ENCODE measurements at places on chromosomes 5 and 9.

DNA sequence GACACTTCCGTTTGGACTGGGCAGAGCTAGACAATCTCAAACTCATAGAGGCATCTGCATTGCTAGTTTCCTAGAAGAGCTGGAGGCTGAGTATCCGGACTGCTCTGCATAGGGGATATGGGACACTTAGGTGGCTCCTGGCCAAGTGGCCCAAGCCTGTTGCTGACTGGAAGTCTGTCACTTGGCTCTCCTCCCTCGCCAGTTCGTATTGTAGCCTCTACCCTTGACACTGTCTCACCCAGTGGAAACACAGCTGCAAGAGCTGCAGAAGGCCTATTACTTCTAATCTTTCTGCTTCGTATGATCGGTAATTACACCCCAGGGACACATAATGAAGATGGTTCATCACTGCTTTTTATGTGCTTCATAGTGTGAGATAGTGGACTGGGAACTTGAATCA, 34.7 kb downstream of the ITGA1 start:
- DNase-seq: peak; percentile 83

- no peak for DNase-seq
Measured at GRCh38 chr9:98634685-98635336, 73.9 kb downstream of the GABBR2 start.

- no peak for DNase-seq
Measured at GRCh38 chr5:31553863-31554262, 21.8 kb downstream of the C5orf22 start.

DNA sequence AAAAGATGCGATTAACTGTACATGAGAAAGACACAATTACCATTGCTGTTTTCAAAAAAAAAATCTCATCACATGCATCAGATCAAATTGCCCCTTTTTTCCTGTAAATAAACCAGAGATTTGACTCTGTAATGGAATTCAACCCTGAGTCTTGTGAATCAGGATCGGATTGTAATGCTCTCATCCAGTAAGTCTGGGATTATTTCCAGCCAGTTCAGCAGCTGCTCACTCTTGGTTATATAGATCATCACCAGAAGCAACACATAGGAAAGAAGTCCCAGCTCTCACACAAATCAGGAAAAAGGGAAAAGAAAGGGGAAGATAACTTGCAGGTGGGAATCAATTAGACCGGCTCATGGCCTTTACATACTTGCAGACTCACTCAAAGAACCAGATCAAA, 97.8 kb upstream of the SPOCK1 start:
- no peak for DNase-seq

DNA sequence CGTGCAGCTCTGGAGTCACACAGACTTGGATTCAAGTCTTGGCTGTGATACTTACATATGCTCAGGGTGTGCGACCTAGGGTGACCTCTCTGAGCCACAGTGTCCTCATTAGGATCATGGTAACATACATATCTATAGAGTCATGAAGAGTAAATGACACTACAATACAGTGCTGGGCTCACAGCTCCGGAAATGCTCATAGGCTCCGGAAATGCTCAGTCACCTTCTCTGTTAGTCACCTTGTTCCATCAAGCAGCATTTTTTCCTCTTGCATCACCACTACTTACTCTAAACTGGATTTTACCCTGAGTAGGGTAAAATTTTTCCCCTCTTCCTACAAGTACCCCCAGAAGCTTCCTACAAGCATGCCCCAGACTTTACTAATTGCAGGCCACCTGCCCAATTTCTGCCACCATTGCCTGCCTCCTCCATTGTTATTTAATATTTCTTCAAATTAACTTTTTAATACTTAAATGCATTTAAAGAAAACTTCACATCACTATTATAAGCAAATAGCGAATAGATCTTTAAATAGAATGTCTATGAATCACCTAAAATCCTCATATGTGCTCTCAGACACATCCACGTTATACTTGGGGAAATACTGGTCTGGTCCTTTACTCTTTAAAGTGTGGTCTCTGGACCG, 147.6 kb upstream of the SPRY4 start:
- no peak for DNase-seq

GRCh38 chr5:73460133-73460532, 11.6 kb upstream of the FOXD1 start:
- no peak for DNase-seq

All from left lobe of liver (tissue), 2 donors.